ENCODE measurements at places on chromosomes 3 and 15.

- DNase-seq, result no peak
Observed at GRCh38 chr3:161231861-161232260, 10.8 kb downstream of the NMD3 start.

- no peak for DNase-seq
Observed at GRCh38 chr3:138032567-138032966, 22.6 kb downstream of the CLDN18 start.

DNA sequence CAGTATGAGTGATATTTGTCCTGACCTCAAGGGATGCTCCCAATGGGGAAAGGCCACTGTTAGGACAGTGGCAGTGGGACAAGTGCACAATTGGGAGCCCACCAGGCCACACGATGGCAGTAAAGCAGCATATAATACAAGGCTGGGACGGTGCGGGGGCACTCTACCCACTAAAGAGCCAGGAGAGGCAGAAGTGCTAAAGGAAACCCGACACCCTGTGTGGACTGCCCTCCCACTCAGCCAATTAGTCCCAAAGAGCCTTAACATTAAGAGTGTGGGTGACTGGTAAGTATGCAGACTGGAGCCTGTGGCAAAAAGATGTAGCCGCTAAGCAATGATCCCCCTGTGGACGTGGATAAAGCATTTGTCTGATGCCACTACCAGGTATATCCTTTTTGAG, 8.2 kb upstream of the ZNF589 start:
- DNase-seq, result peak; percentile 28

DNA sequence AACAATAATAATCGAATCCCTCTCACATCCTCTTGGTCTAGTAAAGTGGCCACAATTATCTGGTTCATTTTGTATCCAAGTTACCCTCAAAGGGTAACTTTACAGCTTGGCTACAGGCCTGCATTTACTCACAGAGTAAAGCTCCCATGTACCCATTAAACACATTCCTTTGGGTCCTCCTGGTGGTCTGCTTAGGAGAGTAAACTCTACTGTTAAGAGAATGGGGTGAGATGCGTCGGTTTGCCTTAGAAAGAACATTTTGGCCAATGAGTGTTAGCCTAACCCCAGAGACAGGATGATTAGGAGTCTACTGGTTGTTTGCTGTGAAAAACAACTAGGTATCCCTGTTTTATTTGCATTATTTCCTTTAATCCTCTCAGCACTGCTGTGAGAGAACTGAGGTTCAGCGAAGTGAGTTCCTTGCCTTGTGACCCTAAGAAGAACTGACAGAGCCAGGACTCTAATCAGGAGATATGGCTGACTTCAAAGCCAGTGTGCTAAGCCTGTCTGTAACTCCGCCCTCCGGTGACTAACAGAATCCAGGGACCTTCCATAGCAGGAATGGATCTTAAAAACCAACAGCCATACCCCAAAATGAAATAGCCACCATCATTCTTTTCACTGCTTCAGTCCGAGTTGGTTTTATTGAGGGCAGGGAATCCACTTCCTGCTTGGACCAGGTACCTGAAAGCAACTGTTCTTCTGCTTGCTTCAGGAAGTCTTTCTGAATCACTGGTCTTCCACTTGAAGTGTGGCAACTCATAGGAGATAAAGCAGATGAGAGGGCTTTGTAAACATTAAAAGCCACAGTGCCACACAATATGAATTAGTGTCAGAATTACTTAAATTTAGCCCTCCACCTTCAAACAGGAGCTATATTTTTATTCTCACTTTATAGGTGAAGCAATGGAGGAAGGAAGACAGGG, 317.3 kb upstream of the WNT5A start:
- DNase-seq, result no peak

- DNase-seq, result no peak
Observed at GRCh38 chr3:58325525-58325992, 7.1 kb upstream of the PXK start.

GRCh38 chr3:184237211-184237610, 7.8 kb downstream of the VWA5B2 start:
- DNase-seq, result no peak

DNA sequence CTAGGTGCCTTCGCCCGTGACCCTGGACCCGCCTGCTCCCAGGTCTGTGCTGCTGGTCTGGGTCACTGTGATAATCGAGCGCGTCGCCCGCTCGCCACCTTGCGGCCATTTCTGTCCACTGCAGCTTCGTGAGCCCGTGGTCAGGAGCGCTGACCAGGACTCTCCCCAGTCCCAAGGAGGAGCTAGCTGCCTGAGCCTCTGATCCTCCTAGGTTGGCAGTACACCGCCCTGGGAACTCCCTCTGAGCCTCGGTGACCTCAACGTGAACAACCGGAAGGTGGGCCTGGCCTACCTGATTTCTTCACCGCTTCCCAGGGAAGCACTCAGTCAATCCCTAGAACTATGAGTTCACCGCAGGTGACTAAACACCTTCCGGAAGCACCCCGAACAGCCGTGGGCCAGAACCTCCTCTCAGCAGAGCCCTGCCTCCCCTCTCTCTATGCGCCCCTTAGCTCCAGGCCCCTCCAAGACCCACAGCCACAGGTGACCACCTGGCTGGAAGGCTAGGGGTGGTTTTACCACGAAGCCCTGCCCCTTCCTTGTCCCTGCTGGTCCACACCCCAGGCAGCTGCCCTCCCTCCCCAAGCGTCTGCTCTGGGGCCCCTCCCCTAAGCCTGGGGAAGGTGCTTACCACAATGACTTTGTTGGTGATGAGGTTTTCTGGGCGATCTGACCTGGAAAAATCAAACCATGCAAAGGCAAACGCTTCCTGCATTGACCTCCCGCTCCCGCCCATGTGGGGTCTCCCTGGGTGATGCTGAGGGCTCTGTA, 9.7 kb downstream of the PLA2G4D start:
- DNase-seq, result peak; percentile 6

GRCh38 chr3:121913305-121913990, 19.2 kb downstream of the SLC15A2 start:
- no peak for DNase-seq

DNA sequence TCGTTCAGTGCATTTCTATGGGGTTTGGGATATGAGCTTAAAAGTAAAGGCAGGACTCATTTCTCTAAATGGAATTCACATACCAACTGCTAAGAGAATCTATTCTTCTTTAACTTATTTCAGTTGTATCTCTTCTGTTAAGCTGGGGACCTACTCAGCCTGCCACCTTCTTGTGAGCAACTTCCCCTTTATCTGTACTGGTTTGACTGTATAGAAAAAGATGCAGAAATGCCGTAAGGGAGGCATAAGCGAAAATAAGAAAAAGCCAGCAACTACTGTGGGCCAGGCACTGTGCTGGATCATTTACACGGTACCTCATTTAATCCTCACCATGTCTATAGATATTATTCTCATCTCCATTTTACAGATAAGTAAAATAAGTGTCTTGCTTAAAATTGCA, 38.4 kb downstream of the RBMS3 start:
- no peak for DNase-seq

DNA sequence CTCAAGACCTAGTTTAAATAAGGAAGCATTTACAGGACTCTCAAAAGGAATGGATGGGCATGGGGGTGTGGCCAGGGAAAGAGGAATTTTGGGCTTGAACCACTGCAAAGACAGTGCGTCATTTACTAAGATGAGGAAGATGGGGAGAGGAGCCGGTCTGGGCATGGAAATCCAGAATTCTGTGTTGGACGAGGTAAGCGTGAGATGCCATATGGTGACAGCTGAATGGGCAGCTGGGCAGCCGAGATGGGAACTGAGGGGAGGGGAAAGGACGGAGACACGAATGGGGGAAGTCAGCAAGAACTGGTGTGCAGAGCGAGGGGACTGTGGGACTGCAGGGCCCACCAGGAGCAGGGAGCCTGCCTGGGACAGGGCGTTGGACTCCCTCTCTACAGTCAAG, 24.2 kb downstream of the TMEM44 start:
- DNase-seq, result no peak

DNA sequence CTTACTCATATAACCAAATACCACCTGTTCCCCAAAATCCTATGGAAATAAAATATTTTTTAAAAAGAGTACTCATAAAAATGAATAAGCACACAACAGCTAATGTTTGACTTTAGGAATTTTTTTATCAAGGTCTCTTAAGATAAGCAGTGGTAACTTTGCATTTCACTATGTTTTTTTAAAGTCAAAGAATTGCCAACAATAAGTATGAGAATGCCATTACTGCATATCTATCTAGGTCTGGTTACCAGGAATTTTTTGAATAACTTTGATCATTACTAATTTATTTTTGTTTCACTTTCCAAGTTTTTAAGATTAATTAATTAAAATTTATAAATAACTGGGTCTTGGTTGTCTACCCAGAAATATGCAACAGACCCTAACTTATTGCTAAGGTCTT, 41.5 kb downstream of the PLSCR4 start:
- no peak for DNase-seq

- DNase-seq, result no peak
Observed at GRCh38 chr15:69531665-69532027, 79.0 kb downstream of the RPLP1 start.

GRCh38 chr3:183028416-183028815, 48.1 kb upstream of the DCUN1D1 start:
- DNase-seq, result no peak

GRCh38 chr15:85579957-85580694, 199.7 kb downstream of the AKAP13 start:
- no peak for DNase-seq

DNA sequence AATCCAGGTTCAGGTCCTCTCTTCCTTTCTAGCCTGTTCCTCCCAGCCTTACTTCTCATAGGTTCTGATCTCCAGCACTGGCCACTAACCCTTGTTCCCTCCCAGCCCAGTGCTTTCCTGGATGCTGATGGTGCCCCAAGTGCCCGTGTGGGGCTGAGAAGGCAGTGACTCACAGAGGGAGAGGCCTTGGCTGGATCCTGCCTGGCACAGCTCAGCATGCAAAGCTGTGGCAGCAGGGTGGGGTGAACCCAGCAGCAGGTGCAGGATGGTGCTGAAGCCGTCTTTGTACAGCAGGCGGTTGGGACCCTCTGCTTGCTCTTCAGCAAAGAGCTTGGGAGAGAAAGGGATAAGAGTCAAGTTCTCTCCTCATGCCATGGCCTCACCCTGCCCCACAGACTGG, 7.6 kb downstream of the LPCAT4 start:
- no peak for DNase-seq

GRCh38 chr3:13069495-13069894, 3.7 kb downstream of the IQSEC1 start:
- DNase-seq, result peak; percentile 24

GRCh38 chr3:188174317-188175044, 20.5 kb downstream of the LPP start:
- DNase-seq, result no peak

DNA sequence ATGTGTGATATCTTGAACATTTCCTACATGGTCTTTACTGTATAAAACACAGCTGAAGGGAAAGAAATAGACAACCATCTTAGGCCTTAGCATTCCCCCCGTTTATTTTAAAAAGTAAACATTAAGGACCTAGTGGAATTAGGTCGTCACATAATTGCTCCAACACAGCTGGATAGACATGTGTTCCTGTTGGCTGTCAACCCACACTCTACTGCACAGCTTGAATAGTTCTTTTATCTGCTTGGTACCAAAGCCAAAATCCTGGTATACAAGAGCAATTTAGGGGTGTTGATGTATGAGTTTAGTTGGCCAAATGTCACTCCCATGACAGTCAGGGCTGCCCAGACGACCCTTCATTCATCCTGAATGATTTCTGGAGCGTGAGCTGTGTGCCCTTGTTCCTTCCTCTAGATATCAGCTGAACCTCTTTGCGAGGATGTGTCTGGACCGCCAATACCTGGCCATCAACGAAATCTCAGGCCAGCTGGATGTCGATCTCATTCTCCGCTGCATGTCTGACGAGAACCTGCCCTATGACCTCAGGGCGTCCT, 179.7 kb downstream of the ITPR1 start:
- DNase-seq, result no peak

DNA sequence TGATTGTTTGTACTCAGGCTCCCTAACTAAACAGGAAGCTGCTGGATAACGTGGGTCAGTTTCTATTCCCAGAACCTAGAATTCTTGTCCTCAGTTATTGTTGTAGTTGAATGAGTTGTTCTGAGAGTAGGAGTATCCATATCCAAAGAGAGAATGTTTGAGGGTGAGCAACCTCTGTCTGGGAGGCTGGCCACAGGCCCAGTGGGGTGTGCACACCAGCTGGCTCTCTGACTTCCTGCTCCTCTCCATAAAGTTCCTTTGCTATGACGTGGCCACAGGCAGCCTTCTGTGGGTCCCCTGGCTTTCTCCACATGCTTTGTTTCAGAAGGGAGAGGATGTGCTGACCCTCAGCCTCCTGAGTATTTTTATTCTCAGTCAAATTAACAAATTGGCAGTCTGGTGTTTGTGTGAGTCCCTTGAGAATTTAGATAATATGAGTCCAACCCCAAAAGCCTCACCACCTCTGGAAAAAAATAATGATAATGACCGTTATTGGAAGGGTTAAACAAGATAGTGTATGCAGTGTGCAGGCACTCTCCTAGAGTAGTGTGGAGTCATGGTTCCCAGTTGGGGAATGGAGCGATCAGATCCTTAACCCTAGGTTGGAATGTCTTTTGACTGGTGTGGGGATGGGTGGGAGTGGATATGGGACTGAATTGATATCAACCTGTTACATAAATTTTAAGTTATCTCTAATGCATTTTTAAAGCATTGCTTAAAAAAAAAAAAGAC, 47.6 kb upstream of the MED12L start:
- DNase-seq, result no peak

GRCh38 chr3:139529662-139530061, 9.9 kb downstream of the RBP1 start:
- no peak for DNase-seq

GRCh38 chr3:100600181-100601042, 9.0 kb upstream of the ADGRG7 start:
- DNase-seq, result no peak

GRCh38 chr3:157938154-157938779, 168.0 kb downstream of the SHOX2 start:
- no peak for DNase-seq

- DNase-seq, result no peak
Observed at GRCh38 chr15:69537901-69538300, 85.3 kb downstream of the RPLP1 start.

DNA sequence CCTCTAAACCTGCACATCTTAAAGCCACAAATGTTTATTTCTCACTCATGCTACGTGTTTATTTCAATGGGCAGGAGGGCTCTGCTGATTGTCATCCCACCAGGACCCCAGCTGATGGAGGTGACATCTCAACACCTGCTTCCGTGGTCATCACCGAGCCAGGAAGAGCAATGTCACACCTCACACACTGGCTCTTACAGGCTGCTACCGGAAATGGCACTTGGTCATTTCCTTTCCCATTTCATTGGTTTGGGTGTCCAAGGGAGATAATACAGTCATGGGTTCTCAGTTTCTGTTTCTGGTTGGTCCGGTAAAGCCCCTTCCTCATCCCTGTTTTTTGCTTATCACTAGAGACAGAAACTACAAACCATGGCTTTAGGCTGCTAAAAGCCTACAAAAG, 41.9 kb downstream of the ABHD2 start:
- peak; percentile 7 for DNase-seq
